ENCODE measurements at places on chromosomes 2 and 18.

GRCh38 chr2:109126501-109126860, 2.5 kb upstream of the SH3RF3 start:
- no peak for DNase-seq

DNA sequence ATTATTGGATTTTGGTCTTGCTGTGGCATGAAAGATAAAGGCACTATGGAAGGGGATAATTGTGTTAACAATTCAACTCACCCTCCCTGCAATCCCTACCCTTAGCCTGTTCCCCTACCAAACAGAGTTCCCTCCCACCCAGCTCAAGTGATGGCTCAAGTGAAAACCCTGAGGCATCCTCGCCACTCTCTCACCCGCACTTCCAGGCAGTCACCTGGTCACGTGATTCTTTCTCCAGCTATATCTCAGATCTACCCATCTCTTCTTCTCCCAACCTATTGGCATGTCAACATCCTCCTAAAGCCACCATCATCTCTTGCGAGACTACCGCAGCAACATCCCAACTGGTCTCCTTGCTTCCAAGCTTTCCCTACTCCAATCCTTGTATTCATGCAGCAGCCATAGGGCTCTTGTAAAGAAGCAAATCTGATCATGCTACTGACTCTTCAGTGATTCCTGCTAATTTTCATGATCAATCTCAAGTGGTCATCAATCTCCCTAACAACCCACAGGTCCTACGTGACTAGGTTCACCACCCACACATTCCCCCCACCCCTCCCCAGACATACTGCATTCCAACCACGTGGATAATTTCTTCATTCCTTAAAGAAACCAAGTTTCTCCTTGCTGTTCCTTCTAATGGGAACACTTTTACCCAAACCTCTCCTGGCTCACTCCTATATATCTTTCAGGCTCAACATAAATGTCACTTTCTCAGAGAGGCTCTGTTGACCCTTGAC, 66.7 kb downstream of the MBD2 start:
- no peak for DNase-seq

GRCh38 chr18:22451796-22452195, 34.1 kb upstream of the CTAGE1 start:
- no peak for DNase-seq

DNA sequence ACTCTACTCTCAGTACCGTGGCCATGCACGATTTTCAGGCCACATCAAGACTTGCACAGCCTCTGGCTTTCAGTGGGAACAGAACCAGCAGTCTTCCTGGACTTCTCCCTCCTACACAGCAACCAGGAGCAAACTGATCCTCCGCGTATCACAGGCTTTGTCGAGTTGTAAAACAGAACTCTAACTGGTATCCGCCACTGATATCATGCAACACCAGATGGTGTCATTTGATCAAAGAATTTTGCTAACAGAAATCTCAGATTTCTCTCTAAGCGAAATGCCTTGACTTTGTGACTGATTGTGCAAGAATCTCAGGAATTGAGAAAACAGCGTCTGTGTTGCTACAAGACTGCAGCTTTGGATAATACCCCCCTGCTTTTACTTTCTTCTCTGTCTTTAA, 85.7 kb downstream of the COPS8 start:
- no peak for DNase-seq

DNA sequence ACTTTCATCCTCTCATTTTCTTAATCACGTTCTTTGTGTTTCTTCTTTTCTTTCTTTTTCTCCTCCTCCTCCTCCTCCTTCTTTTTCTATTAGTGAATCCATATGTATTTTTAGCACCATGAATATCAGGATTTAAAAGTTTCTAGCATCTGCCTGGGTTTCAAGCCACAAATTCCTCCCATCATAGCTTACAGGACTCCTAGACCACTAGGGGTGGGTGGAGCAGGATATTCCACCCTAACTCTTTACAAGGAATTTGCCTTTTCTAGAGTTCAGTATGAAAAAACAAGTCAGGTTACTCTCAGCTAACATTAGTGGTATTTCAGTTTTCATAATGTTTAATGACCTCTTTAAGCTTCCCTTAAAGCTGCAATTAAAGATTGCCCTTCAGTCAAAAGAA, 19.1 kb upstream of the LRRTM1 start:
- DNase-seq, result no peak

GRCh38 chr2:39403311-39403710, 33.8 kb downstream of the MAP4K3 start:
- no peak for DNase-seq

DNA sequence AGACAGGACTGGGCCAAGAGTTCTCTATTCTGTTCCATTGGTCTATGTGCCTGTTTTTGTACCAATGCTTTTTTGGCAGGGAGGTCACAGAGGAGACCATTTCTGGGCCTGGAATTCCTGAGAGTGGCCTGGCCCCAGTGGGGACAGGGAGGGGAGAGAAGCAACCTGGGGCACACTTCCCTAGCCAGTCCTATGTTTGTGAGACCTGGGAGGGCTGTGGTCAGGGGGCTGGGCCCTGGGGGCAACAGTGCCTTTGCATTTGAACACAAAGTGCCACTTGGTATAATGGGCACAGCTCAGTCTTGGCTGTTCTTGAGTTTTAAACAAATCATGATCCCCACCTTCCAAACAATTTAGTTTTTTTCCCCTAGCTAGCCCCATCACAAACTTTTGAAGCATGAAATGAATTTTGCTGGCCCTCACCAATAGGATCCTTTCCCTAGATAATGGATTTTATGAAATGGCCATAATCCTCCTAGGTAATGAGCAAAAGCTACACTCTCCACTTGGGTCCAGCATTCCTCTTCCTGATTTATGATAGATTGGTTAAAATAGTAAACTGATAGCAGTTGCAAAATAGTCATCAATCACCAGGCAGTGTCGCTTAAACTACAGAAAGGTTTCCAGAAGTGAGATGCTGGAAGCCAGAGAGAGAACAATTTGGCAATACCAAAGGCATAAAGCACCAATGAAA, 133.5 kb downstream of the GLI2 start:
- no peak for DNase-seq

DNA sequence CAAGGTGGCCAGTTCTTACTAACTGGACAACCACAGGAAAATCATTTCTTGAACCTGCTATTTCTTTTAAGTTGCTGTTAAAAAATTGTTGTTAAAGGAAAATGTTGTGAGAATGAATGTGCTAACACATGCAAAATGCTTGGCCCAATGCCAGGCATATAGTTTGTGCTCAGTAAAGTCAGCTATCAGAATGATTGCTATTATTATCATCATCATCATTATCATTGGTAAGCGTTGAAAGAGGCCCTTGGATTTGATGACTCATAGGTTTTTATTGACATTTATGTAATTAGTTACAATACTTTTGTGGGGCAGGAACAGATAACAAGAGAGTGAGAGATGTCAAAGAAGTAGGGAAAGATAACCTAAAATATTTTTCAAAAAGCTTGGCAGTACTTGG, 394.2 kb upstream of the ZEB2 start:
- DNase-seq, result no peak

- no peak for DNase-seq
These were observed 203.8 kb downstream of the RDH14 start for GRCh38 chr2:18356676-18357075.

DNA sequence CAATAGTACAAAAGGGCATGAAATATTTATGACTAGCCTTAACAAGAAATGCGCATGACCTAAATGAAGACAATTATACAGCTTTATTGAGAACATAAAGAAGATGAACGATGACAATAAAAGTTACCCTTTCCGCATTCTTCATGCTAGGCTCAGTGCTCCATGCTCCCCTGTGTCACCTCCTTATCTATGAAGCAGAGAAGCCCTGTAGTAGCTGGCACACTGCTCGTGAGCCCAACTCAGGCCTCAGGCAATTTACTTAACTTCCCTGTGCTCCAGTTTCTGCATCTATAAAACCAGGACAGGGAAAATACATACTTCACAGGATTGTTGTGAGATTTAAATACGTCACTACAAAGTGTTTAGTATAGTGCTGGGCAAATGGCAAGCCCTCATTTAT, 34.5 kb upstream of the NABP1 start:
- no peak for DNase-seq

GRCh38 chr2:46925474-46926351, 10.1 kb upstream of the MCFD2 start:
- DNase-seq, result no peak

GRCh38 chr2:18704276-18704675, 114.9 kb upstream of the NT5C1B start:
- no peak for DNase-seq

DNA sequence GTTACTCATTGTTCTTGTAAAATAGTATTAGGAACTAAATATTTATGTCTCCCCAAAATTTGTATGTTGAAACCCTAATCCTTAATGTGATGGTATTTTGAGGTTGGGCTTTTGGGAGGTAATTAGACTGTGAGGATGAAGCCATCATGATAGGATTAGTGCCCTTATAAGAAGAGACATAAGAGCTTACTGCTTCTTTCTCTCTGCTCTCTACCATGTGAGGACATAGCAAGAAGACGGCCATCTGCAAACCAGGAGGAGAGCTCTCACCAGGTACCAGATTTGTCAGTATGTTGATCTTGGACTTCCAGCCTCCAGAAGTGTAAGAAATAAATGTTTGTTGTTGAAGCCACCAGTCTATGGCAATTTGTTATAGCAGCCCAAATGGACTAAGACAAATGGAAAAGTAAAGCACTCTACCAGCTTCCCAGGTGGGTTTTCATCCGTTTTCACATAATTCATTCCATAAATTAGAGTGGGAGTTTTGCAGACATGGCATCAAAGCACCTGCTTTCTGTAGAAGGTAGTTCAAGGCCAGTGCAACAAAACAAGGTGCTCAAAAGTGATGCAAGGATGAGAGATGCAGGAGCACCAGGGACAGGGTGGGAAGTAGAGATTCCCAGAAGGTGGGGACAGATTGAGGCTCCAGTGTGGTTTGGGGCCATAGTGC, 70.7 kb downstream of the MYCN start:
- no peak for DNase-seq

GRCh38 chr2:143899987-143900386, 619.9 kb downstream of the ZEB2 start:
- no peak for DNase-seq

GRCh38 chr2:20434588-20435294, 12.1 kb upstream of the RHOB start:
- no peak for DNase-seq

- DNase-seq, result no peak
These were observed 277.6 kb downstream of the ZEB2 start for GRCh38 chr2:144242311-144242710.

- DNase-seq, result no peak
These were observed 174.2 kb downstream of the LOXHD1 start for GRCh38 chr18:46482831-46483230.

GRCh38 chr18:70688286-70688685, 399.4 kb downstream of the SOCS6 start:
- no peak for DNase-seq

DNA sequence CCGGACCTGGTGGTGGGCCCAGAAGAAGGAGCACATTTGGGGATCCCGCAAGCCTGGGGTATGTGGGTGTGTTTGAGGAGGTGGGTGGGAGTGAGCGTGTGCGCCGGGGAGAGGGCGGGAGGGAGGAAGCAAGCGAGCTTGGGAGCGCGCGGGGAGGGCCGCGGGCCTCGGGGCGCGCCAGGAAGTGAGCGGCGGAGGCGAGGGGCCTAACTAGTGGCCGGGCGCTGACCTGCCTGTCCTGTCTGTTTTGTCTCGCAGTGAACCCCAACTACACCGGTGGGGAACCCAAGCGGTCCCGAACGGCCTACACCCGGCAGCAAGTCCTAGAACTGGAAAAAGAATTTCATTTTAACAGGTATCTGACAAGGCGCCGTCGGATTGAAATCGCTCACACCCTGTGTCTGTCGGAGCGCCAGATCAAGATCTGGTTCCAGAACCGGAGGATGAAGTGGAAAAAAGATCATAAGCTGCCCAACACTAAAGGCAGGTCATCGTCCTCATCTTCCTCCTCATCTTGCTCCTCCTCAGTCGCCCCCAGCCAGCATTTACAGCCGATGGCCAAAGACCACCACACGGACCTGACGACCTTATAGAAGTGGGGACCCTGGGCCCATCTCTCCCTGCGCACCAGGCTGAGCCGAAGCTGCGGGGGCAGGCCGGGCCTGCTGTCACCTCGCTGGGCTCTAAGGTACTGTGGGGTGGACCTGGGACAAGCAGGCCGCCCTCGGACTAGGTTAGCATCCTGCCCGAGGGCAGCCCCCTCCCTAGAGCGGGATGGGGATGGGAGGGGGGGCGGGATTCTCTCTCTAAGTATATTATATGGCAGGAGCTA, 1.2 kb downstream of the HOXD4 start:
- no peak for DNase-seq

DNA sequence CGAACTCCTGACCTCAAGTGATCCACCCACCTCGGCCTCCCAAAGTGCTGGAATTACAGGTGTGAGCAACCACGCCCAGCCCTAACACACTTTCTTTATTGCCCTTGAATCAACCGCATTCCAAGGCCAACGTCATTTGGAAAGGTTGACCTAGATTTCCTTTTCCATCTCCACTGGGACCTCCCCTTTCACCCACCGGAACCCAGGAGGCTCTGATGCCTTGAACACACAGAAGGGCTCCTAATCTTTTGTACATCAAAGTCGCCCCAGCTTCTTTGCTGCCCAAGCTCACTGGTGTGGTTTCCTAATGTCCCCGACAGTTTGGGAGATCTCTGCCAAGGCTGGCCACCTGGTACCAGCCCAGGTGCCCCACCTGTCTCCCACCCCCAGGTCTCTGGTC, 46.2 kb upstream of the CAB39 start:
- DNase-seq, result no peak

- DNase-seq, result no peak
These were observed 74.8 kb downstream of the TXNL1 start for GRCh38 chr18:56563568-56563967.

DNA sequence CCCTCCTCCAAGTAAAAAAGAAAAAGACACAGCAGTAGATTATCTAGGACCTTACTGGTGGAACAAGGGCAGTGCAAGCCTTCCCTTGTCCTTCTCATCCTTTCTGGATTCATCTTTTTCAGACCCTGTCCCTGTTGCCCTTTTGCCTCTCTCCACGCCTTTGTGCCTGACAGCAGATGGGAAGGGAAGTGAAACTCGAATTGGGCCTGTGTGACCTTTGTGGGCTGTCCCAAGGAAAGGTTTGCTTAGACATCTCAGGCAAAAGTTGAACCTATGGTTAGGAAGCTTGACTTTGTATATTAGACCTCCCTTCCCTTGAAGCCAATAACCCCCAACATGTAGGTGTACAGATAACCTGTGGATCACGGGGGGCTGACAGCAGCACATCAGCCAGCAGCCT, 185.3 kb downstream of the PRKCE start:
- DNase-seq, result no peak

DNA sequence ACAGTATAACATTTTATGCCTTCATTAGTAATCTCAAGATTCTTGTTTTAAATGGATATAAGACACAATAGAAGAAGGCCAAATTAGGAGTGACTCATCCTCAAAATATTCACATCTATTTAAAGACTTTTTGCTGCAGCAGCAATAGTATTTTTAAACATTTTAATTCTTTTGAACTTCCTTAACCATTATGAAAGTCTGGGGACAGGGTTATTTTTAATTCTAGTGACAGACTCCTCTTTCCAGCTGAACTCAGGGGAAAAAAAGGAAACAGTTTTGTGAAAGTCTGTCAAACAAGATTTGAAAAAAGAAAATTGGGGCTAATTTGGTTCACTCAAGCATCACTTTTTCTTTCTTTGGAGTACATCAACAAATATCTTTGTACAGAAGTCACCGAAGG, 541.8 kb downstream of the NUP35 start:
- no peak for DNase-seq

GRCh38 chr2:108169982-108170625, 69.7 kb upstream of the SULT1C3 start:
- DNase-seq, result no peak

GRCh38 chr18:13246591-13246990, 28.0 kb downstream of the LDLRAD4 start:
- DNase-seq, result no peak
